HT-29 (cell line): ENCODE measurements at places on chromosomes 3 and 15. TPM values are rescaled to one million over a fixed set of nuclear protein-coding genes. Genes with fewer than 3 reads are reported as not detected.

DNA sequence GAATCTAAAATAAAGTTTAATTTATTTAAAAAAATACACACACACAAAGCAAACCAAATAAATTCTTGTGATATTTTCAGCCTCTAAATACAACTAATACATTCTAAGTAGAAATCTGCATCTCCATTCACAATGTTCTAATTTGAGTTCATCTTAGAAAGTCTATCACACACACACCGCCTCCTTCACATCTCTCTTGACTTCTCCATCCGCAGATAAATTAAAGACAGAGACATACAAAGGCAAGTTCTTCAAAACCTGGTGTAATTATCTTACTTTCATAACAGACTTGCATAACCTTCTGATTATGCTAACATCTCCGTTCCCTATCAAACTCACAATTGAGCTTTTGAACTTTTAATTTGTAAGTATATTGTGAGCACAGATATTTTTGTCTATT is 657.3 kb downstream of the VGLL3 start:
- no peak for DNase-seq

DNA sequence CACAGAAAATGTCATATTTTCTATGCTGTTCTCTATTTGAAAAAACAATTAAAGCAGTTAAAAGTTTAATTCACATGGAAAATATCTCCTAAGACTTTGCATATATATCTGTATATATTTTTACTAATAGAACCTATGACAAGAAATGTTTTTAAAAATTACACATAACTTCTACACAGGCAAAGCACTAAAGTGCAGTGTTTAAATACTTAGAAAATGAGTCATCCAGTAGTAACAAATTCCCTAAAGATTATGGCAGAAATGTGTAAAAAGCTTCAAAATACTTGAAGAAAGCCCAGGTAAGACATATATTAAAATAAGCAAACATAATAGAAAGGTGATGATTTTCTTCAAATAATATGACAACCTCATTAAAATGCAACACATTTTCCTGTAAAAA is 236.6 kb downstream of the TBC1D5 start:
- no peak for DNase-seq

DNA sequence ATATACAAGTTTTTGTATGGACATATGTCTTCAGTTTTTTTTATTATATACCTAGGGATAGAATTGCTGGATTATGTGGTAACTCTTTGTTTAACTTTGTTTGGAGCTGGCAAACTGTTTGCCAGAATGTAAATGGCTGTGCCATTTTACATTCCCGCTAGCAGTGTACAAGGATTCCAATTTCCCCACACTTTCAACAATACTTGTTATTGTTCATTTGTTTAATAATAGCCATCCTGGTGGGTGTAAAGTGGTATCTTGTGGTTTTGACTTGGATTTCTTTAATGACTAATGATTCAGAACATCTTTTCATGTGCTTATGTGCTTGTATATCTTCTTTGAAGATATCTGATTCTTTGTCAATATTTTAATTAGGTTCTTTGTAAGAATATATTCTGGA is 64.4 kb downstream of the ZNF609 start:
- no peak for DNase-seq

DNA sequence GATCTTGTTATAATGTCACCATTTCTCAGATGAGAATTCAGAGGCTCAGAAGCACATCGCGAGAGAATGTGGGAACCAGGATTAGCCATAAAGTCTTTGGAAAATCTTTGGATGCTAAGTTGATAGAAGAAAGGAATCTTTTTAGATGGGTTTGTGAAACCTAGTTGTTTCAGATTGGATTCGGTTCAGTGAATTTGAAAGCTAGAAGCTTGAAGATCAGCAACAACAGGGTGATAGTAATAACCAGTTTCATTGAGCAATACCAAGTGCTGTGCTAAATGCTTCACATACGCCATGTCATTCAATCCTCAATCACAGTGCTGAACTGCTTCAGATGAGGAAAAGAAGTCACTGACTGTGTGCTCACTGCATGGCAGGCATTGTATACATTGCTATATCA is 47.4 kb upstream of the MITF start:
- no peak for DNase-seq

GRCh38 chr3:46695177-46695961 is 1.9 kb upstream of the ALS2CL start:
- peak; percentile 25 for DNase-seq

DNA sequence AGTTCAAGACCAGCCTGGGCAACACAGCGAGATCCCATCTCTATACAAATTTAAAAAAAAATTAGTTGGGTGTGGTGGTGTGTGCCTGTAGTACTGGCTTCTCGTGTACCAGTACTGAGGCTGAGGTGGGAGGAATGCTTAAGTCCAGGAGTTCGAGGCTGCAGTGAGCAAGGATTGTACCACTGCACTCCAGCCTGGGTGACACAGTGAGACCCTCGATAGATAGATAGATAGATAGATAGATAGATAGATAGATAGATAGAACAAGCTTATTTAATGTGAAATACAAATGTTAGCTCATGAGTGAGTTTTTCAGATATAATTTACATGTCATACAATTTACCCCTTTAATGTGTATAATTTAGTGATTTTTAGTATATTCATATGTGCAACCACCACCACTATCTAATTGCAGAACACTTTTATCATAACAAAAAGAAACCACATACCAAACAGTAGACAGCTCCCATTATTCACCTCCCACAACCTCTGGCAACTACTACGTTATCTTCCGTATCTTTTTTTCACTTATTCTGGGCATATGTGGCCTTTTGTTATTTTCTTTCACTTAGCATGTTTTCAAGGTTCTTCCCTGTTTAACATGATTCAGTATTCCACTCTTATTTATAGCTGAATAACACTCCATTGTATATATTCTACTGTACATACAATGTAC is 13.1 kb upstream of the PRRT3 start:
- no peak for DNase-seq

DNA sequence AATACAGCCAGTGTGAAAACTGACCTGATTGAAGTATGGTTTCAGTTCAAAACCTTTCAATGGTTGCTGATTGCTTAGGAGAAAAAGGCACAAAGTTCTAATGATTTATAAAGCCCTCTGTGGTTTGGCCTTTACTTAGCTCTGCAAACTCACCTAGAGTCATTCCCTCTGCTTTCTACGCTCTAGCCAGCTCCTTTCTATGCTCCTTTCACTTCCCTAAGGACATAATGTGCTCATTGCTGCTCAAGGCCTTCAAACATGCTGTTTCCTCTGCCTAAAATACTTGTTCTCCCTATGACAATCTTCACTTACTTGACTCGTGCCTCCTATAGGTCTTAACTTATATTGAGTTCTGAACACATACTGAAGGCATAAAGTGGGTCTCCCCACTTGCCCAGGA is 19.0 kb downstream of the RPL39L start:
- no peak for DNase-seq

GRCh38 chr3:160675566-160676124 is 1.3 kb upstream of the ARL14 start:
- DNase-seq, result peak; percentile 54

The ZNF660 gene
- total RNA-seq, result not detected in 2 replicates

The HESX1 gene
- total RNA-seq, result 0.47 TPM in 1 of 2 replicates, not detected in the other
